ENCODE measurements at places on chromosomes 4 and X.

GRCh38 chrX:27917713-27918500 lies 63.3 kb downstream of the DCAF8L1 start:
- no peak for DNase-seq

GRCh38 chr4:67755974-67756373 lies 1.8 kb upstream of the GNRHR start:
- no peak for DNase-seq

DNA sequence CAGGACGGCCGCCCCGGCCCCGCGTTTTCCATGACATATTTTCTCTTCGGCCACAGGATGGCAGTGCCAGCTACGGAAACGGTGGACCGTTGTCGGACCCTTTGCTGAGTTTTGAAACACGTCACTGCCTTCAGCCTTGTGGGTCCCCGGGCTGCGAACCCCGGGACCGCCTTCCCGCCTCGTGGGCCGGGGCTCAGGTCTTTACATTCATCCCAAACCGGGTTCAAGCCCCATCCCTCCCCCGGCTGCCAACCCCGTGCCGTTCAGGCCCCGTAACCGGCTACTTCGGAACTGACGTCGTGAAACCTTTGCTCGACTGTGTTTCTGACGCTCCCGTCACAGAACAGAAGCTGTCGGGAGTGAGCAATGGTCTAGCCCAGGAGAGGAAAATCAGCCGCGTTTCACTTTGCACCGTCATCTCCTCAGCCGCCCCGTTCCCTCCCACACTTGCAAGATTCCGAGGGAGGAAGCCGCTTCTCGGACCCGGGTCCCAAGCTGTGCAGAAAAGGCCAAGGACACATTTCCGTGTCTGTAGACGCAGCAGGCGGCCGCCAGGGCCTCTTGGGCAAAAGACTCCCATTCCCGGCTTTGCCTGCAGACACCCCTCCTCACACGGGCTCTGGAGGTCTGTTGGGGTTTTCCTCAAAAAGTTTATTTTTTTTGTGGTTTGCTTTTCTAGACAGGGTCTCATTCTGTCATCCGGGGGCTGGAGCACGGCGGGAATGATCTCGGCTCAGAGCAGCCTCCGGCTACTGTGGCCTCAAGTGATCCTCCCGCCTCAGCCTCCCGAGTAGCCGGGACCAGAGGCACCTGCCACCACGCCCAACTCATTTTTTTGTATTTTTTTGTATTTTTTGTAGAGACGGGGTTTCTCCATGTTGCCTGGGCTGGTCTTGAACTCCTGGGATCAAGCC lies 41.4 kb upstream of the PPP2R3B start:
- no peak for DNase-seq

DNA sequence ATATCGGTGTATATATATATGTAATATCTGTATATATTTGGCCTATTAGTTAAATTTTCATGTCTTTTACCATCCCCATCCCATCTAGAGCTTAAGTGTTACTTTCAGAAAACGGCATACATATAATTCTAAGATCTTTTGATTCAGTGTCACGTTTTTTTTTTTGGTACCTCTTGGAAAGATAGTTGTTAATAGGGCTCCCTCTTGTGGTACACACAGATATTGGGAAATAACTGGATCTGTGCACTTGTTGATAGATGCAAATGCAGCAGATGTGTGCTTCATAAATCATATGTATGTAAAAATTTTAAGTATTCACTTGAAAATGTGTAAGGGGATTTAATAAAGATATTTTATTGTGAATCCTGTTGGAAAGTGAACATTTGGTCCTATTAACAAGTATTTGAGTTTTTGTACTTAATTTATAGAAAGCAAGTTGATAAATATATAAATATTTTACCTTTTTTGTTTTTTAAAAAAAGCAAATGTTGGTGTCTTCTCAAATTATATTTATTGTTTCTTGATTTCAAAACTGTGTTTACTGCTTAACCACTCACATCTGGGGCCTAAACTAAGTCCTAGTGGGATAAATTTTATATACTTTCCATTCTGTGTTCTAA lies 74.7 kb downstream of the PAQR3 start:
- peak; percentile 42 for DNase-seq

DNA sequence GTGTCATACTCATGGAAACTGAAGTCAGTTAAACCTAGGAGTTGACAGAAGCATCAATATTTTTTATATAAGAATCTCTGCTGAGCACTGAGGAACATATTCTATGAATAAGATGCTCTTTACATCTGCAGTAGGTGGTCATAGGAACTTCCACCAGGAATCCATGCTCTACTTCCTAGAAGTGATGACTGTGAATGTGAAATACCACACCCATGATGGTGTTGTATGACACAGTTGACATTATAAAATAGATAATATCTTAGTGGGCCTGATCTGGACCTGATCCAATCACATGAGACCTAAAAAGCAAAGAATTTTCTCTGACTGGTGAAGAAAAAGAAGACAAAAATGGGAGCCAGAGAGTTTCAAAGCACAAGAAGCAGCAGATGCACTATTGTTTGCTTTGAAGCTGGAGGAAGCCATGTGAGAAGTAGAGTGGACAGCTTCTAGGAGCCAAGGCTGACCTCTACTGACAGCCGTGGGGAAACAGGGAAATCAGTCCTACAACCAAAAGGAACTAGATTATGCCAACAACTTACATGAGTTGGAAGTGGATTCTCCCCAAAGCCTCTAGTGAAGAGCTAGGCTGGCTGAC lies 68.6 kb upstream of the HS3ST1 start:
- DNase-seq = no peak

- DNase-seq = no peak
These were observed 41.7 kb downstream of the TMEM164 start for GRCh38 chrX:110044346-110045249.

DNA sequence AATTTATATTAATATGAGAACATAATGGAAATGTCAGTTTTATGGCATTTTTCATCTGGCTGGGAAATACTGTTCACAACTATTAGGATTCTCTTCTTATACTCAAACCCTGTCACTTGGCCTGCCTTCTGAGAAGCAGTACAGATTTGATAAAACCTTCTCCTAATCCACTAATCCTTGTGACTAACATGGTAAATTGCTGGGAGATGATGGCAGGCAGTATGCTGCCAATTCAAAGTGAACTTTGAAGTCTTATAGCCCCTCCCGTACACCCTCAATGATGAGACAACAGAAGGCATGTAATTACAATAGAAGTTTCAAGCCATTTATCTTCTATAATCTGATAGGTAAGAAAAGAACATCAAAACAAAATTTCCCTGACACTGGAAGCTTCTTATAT lies 36.9 kb downstream of the PAQR3 start:
- no peak for DNase-seq

GRCh38 chr4:37666625-37667071 lies 19.5 kb downstream of the RELL1 start:
- DNase-seq = no peak

DNA sequence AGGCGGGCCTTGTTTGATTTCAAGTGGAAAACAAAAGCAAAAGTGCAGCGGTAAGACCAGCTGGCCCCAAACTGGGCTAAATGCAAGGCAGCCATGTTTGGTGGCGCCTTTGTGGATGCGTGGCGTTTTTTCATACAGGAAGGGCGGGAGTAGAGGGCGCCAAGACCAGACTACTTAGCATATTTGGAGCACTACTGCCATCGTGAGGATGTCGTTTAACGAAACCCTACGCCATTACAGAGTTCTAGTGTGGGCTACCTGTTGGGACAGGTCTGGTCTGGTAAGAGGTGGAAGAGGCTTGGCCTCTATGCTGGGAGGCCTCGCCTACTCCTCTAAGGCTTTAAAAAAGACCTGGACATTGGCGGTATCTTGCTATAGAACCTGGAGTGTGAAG lies 230.7 kb upstream of the STK26 start:
- DNase-seq = peak; percentile 56

GRCh38 chr4:38857354-38858096 lies 908 bp upstream of the TLR6 start:
- DNase-seq = peak; percentile 38

DNA sequence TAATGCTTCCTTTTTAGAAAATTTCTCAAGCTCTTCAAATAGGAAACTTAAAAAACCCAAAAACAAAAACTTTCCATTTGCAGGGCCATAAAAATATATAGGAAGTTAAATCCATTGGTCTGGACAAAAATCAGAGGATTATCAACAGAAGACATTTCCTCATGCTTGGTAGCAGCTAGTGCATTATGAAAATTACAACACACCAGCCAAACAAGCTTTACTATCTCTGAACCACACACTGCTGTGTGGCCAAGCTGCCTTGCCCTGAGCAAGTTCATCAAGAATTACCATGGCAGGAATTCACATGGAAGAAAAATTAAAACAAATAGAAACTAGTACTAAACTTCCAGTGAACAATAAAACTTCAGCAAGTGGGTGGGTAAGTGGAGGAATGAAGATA lies 3.6 kb downstream of the USP46 start:
- no peak for DNase-seq

DNA sequence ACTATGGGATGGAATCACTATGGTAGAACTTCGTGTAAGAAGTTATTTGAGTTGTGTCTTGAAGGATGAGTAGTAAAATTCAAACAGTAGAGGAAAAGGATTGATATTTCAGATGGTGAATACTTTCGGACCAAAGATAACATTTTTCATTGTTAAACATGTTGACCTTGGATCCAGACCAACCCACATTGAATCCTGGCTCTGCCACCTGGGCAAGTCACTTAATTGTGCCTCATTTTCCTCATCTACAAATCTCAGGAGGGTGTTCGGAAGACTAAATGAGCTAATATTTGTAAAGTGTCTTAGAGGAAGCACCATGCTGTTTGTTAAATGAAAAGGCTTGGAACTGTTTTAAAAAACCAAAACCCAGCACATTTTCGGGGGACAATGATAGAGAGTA lies 1.4 kb upstream of the AIFM1 start:
- DNase-seq = no peak

- DNase-seq = no peak
These were observed 73.1 kb upstream of the MBNL3 start for GRCh38 chrX:132561974-132562373.

GRCh38 chr4:6338175-6338950 lies 68.7 kb downstream of the WFS1 start:
- DNase-seq = no peak

GRCh38 chr4:7632341-7632740 lies 197.6 kb upstream of the PSAPL1 start:
- DNase-seq = no peak

DNA sequence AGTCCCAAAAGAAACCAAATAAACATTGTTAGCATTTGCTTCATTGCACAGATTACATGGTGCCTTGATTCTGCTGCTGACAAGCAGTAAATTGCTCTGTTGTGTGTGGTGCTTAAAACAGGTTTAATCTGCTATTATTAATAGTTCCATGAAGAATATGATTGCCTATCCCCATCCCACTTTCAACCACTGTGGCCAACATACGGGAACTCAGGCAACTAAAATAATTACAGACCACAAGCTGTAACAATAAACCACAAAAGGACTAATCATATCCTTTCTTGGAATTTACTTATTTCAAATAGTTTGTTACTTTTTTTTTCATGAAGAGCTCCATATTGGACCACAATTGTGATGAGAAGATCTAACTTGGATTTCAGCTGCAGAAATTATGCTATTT lies 131.5 kb downstream of the PACRGL start:
- DNase-seq = no peak

- no peak for DNase-seq
These were observed 18.5 kb downstream of the VSIG4 start for GRCh38 chrX:66021401-66021764.

- DNase-seq = no peak
These were observed 14.4 kb upstream of the CC2D2A start for GRCh38 chr4:15455290-15455689.

DNA sequence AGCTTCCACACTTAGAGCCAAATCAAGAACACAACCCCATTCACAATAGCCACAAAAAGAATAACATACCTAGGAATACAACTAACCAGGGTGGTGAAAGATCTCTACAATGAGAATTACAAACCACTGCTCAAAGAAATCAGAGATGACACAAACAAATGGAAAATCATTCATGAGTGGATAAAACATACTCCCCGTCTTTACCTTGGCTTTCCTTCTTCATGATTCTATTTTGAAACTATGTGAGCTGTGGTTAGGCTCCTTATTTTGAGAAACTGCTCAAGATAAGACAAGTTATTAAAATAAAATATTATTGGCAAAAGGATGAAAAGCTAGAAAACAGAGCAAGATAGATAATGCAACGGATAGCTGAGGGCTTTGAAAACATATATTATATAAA lies 598.1 kb upstream of the FAT1 start:
- DNase-seq = no peak

DNA sequence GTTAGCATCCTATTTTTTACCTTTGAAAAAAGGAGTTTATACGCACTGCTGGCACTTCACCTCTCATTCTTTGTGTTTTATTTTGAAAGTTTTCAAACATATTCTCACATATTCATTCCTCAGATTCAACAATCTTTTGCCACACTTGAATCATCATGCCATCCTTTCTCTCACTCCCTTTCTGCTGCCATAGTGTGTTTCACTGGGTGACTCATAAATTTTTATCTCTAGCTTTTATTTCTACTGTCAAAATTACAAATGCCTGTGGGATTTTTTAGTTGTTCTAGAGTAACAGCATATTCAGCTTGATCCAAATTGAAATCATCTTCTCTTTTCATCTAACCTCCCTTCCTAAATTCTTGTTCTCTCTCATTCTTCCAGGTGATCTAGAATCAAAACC lies 28.0 kb downstream of the MFSD8 start:
- no peak for DNase-seq

DNA sequence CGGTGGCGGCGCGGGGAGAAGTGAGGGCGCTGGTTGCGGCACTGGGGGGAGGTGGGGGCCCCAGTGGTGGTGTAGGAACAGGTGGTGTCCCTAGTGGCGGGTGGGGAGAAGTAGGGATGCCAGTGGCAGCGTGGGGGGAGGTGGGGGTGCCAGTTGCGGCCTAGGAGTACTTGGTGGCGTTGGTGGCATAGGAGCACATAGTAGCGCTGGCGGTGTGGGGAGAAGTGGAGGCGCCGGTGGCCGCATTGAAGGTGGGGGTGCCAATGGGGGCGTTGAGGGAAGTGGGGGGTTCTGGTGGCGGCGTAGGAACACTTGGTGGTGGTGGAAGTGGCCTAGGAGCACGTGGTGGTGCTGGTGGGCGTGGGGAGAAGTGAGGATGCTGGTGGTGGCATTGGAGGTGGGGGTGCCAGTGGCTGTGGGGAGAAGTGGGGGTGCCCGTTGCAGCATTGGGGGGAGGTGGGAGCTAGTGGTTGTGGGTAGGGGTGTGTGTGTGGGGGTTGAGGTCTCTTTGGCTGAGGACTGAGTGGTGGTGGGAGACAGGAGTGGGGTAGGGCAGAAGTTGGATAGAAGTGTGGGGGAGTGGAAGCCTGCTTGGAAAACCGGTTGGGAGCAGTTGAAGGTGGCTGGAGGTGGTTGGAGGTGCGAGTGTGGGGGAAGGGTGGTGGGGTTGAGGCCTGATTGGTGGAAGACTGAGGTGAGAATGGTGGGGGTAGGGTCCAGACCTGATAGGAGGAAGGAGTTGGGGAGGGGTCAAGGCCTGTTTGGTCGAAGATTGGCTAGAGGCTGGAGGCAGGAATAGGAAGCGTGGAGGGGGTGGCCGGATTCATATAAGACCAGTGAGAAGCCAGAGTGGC lies 1.1 kb downstream of the GCNA start:
- peak; percentile 22 for DNase-seq

All from GM13977 (cell line).